HT1080 (cell line): ENCODE measurements at places on chromosomes 4 and X.

DNA sequence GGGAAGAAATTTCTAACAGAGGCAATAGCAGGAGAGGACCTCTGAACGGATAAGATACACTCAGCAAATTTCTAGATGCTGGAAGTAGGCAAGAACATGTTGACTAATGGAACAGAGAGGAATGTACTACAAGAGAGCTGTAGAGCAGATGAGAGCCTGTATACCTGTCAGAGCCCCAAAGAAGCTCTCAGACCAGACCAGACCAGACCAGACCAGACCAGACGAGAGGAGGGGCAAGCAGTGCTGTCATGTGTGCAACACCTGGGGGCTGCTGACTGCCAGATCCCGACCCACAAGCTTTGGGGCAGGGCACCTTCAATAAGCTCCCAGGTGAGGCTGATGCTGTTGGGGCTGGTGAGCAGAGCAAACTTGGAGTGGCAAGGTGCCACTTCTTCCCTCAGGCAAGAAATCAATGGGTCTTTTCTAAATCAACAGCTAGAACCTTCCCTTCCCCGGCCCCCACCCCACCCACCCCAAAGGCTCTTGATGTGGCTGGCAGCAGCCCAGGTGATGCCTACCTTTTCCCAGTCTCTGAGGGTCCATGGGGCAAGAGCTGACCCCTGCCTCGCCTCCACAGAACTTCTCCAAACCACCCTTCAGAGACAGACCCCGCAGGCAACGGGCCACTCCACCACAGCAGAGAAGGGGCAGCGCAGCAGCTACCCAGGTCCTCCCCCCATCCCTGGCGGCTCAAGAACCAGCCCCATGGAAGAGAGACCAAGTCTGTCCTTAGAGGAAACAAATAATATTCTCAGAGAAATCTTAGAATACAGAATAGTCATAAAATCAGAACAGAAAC lies 32.7 kb downstream of the MECP2 start:
- DNase-seq: no peak

GRCh38 chr4:24971192-24971591 lies 58.4 kb upstream of the CCDC149 start:
- peak; percentile 24 for DNase-seq

DNA sequence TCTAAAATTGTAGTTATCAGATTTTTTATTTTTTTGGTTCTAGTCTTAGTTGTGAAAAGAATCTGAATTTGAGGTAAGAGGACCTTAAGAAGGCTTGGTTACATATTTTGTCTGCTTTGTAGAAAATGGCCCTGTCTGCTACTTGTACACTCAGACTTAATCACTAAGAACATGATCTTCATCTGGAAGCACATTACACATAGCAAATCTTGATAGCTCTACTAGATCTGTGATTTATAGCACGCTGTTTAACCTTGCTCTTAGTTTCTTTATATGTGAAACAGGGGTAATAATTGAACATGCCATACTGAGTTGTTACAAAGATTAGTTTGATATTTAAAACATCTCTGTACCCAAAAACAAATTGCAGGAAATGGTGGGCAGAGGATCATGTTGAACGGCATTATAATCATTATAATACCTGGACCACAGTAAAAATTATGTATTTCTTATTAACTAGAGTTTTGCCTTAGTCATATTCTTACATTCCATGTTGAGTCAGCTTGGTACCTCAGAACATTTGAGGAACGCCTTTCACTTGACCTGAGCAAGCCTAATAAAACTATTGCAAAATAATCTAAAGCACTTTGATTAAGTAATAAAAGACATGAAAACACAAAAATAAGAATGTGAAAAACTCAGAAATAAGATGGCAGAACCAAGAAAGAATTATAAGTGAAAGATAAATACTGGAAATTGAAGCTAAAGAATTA lies 738.0 kb upstream of the AADAT start:
- DNase-seq: no peak

DNA sequence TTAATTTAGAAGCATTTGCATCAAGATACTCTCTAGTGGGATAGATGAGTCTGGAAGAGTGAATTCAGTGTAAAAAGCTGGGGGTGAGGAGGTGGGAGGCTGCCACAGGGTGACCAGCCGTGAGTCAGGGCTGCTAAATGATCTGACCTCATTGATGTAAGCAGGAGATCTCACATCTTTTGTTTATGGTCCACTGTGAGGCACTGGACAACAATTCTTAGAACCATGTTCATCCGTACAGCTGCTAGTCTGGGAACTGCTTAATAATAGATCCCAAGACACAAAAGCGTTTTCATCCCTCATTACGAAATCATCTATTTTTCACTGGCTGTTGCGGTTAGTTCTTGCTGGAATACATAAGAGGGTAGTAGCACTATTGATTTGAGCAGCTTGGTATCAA lies 14.1 kb downstream of the KLF3 start:
- no peak for DNase-seq

- no peak for DNase-seq
Measured at GRCh38 chr4:113350576-113350975, 301.1 kb downstream of the ANK2 start.

GRCh38 chrX:40281336-40282005 lies 183.7 kb upstream of the BCOR start:
- DNase-seq: no peak

DNA sequence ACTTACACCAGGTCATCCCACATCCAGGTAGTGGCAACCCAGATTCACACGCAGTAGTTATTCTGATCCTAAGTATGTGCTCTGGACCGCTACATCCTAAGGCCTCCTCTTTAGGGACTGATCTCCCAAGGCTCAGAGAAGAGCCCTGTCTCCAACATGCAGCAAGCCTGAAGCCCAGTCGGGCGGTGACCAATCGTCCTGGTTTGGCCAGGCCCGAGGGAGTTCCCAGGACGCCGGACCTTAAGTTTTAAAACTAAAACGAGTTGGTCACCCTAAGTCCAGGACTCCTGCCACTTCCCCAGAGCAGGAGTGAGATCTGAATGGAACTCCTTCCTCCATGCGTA lies 385 bp downstream of the LYAR start:
- no peak for DNase-seq

- no peak for DNase-seq
Measured at GRCh38 chr4:40379248-40379647, 44.1 kb downstream of the CHRNA9 start.

- DNase-seq: no peak
Measured at GRCh38 chrX:135481696-135482179, 38.7 kb upstream of the INTS6L start.

GRCh38 chrX:109632906-109633504 lies 8.0 kb upstream of the KCNE5 start:
- no peak for DNase-seq

DNA sequence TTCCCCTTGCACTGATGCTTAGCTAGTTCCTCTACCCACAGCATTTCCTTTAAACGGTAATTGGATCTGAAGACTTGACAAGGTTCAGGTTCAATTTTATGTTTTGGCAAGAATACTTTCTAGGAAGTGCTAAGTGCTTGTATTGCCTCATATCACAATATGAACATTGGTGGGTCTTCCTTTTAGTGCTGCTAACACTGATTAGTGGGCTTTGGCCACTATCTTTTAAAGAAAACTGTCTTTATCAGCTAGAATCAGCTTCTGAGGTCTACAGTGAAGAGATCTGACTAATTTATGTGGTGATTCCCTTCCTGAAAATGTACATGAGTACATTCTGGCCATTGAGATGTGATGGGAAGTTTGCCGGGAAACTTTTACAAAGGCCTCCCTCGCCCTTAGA lies 316.7 kb upstream of the KLF3 start:
- no peak for DNase-seq

DNA sequence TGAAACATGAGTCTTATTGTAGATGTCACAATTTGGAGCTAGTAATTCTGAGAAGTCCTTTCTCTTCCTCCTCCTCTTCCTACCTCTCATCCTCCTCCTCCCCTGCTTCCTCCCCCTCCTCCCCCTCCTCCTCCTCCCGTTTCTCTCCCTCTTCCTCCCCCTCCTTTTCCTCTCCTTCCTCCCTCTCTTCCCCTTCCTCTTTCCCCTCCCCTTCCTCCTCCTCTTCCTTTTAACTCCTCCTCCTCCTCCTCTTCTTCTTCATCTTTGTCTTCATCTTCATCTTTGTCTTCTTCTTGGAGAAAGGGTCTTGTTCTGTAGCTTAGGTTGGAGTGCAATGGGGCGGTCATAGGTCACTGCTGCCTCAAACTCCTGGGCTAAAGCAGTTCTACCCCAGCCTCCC lies 161.8 kb downstream of the PCDH7 start:
- DNase-seq: no peak

GRCh38 chr4:154616287-154616686 lies 3.8 kb upstream of the FGG start:
- DNase-seq: no peak
